ENCODE measurements at places on chromosomes 16 and 17.

- no peak for DNase-seq
Measured at GRCh38 chr16:68754084-68754792, 17.1 kb downstream of the CDH1 start.

DNA sequence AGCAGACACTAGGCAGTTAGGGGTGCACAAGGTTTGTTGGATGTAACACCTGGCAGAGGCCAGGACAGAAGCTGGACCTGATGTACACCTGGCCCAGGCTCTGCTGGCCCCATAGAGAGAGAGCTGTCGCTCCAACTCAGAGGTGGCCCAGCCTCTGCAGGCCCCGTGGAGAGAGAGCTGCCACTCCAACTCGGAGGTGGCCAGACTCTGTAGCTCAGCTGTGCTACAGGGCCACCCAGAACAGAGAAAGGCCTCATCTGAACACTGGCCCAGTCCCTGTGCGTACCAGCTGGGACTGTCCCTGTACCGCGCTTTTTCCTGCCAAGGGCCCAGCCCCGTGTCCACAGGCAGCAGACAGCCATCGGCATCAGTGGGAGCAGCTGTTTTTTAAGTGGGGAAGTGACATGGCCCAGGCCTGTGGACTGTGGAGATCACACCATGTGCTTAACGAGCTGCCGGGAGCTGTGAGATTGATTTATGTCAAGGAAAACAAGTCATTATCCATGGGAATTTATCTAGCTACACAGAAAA is 176.4 kb upstream of the CHMP6 start:
- DNase-seq: no peak

DNA sequence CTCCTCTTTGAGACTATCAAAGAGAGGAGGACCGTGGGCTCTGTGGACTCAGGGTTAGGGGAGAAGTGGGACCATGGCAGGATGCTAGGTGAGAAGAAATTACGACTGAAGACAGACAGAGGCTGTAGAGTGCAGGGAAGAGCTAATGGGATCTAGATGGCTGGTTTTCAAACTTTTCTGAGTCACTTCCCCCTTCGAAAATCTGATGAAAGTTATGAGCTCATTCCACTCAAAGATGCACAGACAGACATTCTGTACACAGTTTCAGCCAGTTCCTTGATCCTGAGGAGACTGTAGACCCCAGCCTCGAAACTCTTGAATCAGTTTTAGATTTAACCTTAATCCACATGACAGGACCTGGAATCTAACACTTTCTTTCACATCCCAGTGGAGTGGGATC is 40.7 kb downstream of the RGS9 start:
- peak; percentile 80 for DNase-seq

GRCh38 chr17:49443862-49444261 is 29.2 kb upstream of the PHB1 start:
- peak; percentile 33 for DNase-seq

GRCh38 chr16:21175397-21175796 is 16.9 kb downstream of the LDAF1 start:
- no peak for DNase-seq

GRCh38 chr17:5097101-5097834 is 14.4 kb downstream of the ZNF232 start:
- no peak for DNase-seq

GRCh38 chr16:83060-83603 is 5.1 kb downstream of the MPG start:
- DNase-seq: no peak

- DNase-seq: no peak
Measured at GRCh38 chr16:2420035-2420434, 9.2 kb upstream of the CCNF start.
